ENCODE measurements at places on chromosomes 3 and 15.
A peak's percentile ranks its signal among the peaks of the same experiment; 100 is the strongest.

- DNase-seq = no peak
Measured at GRCh38 chr15:27845535-27846369, 253.4 kb downstream of the OCA2 start.

- no peak for DNase-seq
Measured at GRCh38 chr3:31421314-31422048, 111.2 kb upstream of the STT3B start.

DNA sequence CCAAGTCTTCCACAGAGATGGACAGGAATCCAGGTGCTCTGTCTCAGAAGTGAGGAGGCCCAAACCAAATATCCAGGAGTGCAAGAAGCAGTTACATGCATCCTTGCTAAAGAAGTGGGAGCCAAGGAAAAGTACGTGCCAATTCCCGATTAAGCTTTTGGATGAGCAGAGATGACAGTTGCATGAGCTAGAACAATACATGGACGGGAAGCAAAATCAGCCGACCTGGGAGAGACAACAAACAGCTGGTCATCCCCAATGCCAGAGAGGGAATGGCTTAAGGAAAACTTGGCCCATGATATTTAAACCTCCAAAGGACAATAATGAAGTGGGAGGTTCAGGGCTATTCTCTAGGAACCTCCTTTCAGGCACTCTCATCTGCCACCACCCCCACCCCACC, 86.0 kb upstream of the ABHD17C start:
- no peak for DNase-seq

GRCh38 chr15:56919031-56919608, 676 bp downstream of the TCF12 start:
- DNase-seq = peak; percentile 66

DNA sequence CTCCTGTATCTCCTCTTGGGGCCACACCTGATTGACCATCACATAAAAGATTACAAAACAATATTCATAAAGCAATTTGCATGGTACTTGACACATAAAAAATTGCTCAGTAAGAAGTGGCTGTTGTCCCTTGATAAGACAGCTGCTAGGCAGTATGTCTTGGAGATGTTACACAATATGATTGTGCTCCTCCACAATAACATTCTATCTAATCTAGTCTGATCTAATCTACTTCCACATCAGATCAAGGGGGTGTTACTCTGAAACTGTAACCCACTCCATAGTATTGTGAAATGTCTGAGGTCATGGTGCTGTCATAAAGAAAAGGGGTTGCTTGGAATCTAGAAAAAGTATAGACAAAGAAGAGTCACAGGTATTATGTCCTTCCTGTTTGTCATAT, 23.4 kb upstream of the AQP9 start:
- DNase-seq = no peak

DNA sequence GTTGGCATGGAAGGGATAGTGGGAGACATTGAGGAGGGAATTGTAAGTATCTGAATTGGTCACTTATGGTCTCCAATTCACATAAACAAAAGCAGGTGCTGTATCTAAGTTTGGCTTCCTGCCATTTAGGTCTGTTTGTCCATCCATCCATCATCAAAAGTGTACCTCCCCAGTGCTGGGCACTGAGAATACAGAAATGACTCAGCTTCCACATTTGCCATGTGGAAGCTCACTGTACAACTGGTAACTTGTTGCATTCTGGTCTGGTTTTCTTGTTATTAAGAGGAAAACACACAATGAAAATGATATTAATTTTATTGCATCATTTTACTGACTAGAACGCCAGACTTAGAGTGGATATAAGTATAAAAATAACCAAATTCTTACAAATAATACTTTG, 30.9 kb upstream of the MUC13 start:
- DNase-seq = no peak

GRCh38 chr3:69442771-69443311, 57.0 kb upstream of the FRMD4B start:
- peak; percentile 60 for DNase-seq

- DNase-seq = no peak
Measured at GRCh38 chr3:195040094-195040493, 230.9 kb downstream of the XXYLT1 start.

DNA sequence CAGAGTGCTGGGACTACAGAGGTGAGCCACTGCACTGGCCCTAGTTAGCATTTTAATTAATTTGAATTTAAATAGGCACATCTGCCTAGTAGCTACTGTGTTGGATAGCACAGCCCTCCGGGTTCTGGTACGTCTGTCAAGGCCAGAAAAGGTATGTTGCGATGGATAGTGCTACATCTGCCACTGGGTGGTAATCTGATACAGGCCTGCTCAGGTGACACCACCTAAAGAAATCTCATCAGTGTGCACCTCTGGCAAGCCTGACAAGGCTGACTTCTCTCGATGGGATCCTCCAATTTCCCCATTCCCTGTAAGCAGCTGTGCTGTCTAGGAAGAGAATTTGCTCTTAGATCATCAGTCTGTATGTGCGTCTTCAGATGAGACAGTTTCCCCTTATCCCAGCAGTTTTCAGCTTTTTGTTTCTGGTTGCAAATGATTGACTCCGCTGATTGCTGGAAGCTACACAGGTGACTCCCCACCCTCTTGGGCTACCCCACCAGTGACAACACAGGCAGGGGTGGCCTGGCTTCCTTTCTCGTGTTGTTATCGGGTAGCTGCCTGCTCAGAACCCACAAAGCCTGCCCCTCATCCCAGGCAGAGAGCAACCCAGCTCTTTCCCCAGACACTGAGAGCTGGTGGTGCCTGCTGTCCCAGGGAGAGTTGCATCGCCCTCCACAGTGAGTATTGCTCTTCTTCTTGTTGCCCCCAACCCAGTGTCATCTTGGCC, at the start of gene CCR9:
Gene CCR9 (plus strand): TSS at position 565 of the 727 bp plus-strand sequence. CDS start 8,391 bp downstream, outside the sequence.
- DNase-seq = no peak

DNA sequence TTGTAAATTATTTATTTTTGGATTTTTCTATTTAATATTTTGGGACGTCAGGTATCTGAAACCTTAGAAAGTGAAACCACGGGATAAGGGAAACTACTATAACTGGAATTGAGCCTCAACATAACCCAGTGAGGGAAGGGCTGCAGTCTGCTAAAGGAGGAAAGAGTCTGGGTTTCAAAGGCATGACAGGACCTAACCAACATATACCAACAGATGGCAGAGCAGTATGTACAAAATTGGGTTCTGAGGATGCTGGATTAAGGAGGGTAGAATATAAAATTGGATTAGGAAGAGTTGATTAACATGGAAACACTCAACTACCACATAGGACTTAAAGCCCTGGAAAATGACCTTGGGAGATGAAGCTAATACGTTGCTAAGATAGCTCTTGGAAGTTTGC, 603.5 kb downstream of the MECOM start:
- DNase-seq = no peak

DNA sequence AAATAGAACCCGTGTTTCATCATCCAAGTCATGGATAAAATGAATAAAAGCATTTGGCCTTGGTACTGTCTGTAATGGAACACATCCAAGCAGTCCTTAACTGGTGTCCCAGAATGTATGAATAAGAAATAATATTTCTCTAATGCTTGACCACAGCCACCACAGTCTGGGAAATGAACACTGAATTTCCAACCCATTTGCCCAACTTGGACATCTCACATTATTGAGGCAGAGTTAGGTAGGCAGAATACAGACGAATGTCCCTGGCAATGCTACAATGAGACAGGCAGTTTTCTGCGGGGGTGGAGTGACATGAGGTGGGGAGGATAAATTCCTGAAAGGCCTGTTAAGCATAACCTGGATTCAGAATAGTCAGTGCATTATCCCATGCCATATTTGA, 245.7 kb downstream of the ZIC1 start:
- no peak for DNase-seq

GRCh38 chr3:63998852-63999754, 24.2 kb downstream of the PSMD6 start:
- no peak for DNase-seq

DNA sequence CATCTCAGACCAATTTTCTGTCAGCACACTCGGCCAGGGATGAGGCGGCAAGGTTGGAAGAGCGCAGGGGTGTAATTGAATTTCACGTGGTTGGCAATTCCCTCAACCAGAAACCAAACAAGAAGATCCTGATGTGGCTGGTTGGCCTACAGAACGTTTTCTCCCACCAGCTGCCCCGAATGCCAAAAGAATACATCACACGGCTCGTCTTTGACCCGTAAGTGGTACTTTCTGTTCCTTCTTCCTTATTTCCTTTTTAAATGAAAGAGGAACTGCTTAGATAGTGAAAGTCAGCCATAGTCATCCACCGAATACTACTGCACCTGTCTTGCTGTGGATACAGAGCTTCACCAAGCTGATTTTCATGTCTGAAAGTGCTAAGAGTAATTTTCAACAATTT, 60.1 kb downstream of the SGO1 start:
- DNase-seq = no peak

DNA sequence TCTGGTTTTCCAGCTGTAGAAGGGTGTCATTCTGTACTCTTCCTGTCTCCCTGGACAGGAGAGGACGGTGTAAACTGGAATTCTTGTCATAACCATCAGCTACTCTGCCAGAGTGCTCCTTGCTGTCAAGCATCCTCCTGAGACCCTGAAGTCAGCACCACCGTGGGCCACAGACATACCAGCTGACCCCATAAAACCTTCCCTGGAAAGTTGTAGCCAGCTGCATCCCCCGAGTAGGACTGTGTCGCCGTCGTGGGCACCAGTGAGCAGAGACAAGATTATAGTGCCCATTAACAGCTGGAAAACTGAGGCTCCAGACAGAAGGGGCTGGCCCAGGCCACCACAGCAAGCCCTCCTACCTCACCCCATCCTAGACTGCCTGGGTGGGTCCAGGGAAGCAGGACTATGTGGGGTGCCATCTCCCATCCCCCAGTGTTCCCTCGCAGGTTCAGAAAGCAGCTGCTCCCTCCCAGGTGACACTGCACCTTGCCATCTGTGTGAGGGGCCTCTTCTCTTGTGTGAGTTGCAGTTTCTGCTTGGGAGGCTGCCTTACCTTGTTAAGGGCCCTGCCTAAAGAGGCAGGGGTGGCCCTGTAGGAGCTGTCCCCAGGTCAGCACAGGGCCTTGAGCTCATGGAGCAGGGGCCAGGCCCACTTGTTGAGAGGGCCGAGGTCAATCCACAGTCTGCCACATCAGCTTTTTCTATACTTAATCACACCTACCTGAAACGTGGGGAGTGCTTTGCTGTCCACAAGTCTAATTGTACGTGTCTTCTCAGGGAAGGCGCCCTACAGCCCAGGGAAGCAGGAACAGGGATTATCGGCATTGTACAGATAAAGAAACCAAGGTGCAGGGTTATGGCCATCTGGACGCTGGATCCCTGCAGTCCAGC, 191.9 kb upstream of the LINGO1 start:
- no peak for DNase-seq

- no peak for DNase-seq
Measured at GRCh38 chr3:98772022-98772421, 8.9 kb downstream of the ST3GAL6 start.

GRCh38 chr3:178690571-178690970, 154.3 kb downstream of the KCNMB2 start:
- DNase-seq = no peak

DNA sequence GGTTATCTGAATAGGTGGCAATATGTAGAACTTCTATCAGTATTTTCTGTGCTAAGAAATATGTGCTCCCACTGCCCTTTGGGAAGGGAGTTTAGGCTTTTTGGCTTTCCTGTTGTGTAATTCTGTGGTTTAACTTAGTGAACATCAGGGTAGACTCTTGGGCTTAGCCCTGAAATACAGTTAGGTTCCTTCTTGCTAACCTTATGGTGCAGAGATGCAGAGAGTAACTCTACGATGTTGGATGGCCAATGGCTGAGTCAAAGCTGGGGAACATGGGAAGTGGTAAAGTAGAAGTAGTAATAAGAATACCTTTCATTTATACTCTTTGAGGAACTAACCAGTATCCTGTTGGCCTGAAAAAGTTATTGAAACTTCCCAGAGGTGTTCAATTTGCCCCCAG, 80.8 kb upstream of the IL12A start:
- DNase-seq = no peak

DNA sequence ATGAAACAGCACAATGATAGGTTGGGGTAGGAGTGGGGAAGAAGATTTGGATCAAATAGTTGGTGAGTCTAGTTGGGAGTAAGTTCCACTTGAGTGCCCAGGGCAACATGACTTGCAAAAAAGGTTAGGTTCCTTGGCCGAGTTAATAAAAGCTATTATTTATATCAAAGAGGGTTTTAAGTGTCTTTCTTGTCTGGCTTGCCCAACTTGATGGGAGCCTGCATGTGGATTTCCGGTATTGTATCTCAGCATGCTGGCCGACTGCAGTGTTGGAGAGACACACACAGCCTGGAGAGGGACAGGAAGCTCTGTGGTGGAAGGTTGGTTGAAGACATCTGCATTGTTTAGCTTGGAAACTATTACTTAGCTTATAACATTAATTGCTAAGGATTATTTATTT, 449.5 kb upstream of the TBL1XR1 start:
- peak; percentile 45 for DNase-seq

DNA sequence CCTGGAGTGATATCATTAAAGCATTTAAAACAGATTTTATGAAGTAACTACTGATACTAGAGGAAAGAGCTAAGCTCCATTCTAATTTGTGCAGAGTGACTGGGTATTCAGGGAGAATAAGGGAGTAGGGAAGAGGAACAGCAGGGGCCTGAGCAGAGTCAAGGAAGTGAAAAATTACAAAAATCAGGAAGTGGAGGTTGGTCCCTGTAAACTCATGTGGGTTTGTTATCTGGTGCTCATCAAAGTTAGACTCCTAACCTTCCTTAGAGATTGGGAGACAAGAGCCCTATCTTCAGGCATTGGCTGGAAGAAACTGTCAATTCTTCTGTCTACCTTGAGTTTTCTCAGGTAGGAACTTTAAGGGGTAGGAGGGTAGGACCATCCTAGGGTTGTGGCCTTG, 82.5 kb downstream of the NEK11 start:
- no peak for DNase-seq

GRCh38 chr3:178415384-178415783, 120.9 kb upstream of the KCNMB2 start:
- DNase-seq = no peak

- DNase-seq = peak; percentile 81
Measured at GRCh38 chr3:122794779-122795673, at the start of gene SLC49A4. Gene SLC49A4, plus strand, starts transcription at chr3:122795069. Its CDS starts 124 bp downstream, at chr3:122795193.

- no peak for DNase-seq
Measured at GRCh38 chr3:6994081-6994668, 133.3 kb downstream of the GRM7 start.

DNA sequence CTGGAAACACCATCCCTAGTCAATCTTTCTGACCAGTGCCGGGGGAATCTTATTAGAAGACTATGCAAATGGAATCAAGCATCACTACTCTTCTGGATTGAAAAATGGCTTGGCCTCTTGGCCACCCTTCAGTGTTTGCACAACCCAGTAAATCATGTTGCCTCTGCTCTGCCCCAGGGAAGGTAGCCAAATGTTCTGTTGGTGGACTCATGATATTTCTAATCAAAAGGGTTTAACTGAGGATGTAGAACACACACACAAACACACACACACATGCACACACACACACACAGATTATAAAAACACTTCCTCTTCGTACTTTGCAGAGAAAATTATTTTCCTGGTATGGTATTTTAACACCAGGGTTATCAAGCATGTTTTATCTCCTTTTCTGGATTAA, 7.9 kb downstream of the RBP2 start:
- DNase-seq = no peak

DNA sequence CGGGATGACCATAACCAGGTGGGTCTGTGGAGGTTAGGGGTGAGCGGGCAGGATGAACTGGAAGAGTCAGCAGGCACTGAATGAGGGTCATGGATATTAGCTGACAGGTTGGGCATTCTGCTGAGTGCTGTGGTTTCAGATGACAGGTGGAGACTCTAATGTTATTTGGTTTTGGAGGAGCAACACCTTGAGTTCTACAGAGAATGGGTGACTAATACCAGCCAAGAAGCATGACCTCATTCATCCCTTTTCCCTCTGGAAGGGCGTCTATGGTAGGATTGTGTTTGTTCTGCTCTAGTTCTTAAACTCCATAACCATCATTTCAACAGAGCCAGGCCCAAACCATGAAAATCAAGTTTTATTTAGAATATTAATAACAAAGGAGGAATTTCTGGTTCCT, 550.7 kb upstream of the LMCD1 start:
- no peak for DNase-seq

All from activated CD4-positive, alpha-beta T cell treated with anti-CD3 and anti-CD28 coated beads, Interleukin-10, Interleukin-2, amounts not matched to agents 100 ng/mL and 50 ng/mL, durations not matched to agents 16 hours and 8 hours (primary cell).